ENCODE measurements at places on chromosomes 1 and 21.

- DNase-seq, result no peak
Observed at GRCh38 chr1:47809301-47810084, 187.7 kb downstream of the TRABD2B start.

- DNase-seq, result no peak
Observed at GRCh38 chr1:22860883-22861385, 111.7 kb downstream of the LACTBL1 start.

DNA sequence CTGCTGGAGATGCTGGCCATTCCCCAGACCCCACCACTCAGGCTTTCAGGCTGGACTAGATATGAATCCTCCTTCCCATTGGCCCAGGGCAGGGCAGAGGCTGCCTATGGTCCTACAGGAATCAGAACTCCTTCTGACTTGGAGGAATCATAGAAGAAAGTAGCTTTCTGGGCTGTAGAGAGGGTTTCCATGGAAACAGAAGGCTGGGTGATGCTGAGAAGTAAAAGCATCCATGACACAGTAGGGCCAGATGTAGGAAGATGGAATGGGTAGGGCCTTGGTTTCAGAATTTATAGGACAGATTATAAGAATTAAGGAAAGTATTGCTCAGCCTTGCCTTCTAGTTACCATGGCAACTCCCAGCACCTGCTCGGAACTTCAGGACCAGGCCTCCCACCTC lies 9.0 kb downstream of the NT5C1A start:
- DNase-seq, result no peak

- no peak for DNase-seq
Observed at GRCh38 chr1:20470194-20470593, 15.8 kb downstream of the CAMK2N1 start.

DNA sequence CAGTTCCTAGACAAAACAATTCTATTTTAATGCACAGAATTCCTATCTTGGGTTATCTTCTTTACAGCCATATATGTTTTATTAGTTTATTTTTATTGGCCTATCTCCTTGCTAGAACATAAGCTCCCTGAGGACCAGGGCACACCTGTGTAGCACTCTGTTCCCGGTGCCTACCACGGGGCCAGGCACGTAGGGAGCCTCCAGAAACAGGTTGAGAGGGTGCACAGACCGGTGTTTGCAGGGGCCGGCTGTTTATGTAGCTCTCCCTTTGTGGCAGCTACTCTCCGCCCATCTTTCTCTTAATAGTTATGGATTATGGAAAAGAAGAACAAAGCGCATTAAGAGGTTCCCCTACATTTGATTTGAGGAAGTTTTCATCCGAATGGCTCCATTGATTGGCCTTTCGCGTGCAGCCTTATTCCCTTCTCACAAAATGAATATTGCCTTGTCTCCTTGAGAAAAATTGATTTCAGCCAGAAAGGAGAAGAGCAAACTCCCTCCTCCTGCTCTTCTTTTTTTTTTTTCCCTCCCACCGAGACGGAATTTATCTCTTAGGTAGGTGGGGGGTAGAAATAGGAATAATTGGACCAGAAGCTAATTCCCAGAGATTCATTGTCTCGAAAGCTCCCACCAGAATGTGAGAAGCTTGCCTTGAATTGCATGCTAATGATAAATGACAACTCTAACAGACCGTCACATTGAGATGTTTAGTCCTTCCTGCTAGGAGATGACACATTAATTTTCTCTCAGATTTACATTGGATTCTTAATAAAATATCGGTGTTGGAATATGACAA lies 447.4 kb downstream of the CAMTA1 start:
- DNase-seq, result no peak

- no peak for DNase-seq
Observed at GRCh38 chr21:31470896-31471694, 127.0 kb upstream of the TIAM1 start.

DNA sequence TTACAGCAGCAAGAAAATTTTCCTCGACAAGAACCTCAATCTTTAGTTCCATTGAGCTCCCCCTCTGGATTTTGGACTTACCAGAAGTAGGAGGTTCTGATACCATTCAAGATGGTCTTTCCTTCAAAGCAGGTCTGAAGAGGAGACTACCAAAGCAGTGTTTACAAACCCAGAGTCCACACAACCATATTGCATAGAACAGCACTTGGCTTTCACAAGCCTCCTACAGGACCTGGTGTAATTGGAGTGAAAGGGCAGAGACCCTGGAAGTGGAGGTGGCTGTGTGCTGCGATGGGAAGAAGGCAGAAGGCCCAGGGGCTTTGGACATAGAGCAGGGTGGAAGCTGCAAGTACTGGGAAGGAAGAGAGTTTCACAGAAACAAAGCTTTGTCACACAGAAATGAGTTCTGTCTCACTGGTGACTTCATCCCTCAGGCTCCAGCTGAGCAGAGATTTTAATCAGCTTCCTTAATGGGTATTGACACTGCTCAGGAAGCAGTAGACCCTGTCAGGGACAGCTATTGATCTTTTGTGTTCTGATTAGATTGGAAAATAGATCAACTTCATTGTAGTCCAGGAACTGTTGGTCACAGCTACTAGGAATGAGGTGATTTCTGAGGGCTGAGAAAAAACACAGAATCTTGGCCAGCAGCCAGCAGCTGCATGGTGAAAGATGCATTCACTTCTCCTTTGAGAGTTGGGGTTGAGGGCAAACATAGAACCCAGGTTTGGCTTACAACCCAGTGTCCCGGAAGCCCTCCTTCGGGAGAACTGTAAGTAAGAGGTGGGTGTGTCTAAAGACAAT lies 124.0 kb downstream of the SYT2 start:
- DNase-seq, result no peak

DNA sequence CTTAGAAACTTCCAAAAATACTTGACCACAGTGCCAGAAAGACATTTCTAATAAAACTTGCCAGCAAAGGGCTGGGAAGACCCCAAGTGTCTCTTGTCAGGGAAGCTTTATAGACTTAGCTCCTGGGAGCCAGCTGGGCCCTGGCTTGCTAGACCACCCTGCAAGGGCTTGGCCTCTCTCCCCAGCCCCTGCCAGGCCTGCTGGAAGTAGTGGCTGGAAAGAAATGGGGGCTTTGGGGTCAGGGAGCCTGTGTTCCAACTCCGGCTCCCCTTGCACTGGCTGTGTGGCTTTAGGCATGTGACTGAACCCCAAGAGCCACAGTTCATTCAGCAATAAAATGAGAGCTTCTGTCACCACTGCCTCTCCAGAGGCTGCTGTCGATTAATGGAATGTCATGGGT lies 31.1 kb downstream of the H3-3A start:
- no peak for DNase-seq

DNA sequence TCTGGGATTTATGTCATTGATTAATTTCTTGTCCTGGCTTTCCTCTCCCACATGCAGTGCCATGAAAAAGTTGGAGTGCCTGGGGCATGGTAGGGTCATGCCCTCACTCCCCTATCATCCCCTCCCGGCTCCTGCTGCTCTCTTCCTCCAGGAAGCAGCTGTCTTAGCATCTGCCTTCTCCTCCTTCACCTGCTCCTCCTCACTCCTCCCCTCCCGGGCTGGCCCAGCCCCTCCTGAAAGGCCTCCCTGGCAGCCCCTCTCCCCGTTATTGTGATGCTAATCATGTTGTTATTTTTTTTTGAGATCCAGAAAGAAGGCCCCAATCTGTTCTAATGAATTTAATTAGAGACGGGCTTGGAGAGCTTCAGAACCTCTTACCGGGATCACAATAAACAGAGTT lies 36.3 kb upstream of the NFASC start:
- no peak for DNase-seq

DNA sequence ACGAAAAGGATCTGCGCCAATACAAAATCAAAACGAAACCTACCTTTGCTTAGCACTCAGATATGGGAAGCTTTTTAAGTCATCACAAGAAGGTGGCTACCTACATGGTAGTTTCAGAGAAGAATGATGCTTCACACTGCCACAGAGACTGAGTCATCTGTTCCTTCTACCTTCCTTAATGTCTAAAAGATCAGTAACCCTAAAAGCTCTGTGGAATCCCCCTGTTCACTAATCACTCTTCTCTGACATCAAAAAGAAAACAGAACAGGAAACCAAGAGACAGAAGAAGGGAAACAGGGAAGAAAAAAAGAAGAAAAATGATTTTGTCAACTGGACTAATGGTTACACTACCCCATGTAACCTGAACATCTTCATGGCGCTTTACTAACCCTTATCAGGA lies 177.2 kb downstream of the SMYD3 start:
- DNase-seq, result peak; percentile 14

DNA sequence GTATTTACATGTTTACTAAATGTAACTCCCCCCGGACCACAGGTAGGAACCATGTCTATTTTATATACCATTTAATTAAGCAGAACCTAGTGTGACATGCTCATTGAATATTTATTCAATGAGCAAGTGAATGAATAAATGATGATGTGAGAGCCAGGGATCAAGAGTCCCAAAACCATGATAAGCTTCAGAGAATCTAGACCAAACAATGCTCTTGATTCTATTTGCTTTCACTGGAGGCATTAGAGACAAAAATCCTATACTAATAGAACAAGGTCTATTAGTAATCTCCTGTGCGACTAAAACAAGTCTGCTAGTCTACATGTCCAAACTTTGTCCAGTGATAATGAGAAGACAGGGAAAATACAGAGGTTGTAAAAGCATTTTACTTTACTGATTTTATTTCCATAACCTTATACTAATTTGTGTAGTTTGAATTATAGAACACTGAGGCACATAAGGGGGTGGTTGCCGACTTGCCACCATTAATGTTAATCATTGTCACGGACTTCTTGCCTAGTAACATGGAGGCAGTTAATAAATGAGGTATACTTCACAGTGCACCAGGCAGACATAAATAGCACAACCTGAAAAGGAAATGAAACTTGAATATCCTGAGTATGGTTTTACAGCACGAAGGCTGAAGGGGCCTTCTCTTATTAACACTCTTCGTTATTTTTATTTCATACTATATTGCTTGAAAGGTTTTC lies 69.8 kb downstream of the TBX15 start:
- DNase-seq, result no peak

DNA sequence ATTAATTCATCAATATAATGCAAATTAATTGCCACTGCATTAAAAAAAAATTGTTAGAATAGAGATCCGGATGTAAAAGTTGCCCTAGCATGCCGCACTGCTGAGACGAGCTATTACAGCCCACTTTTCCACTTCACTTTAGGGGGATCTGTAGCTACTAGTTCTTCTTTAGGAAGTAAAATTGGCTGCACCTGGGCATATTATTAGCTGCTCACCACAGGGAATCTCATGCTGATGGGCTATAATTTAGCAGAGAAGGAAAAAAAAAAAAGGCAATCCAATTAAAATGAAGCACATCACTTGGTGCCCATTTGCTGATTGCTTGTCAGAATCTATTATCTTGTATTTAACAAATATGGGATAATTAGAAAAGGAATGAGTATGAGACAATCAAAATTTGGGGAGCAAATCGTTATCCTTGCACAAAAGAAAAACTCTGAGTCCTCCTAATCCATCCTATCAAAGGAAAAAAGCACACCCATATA lies 233.4 kb downstream of the DSCAM start:
- no peak for DNase-seq

DNA sequence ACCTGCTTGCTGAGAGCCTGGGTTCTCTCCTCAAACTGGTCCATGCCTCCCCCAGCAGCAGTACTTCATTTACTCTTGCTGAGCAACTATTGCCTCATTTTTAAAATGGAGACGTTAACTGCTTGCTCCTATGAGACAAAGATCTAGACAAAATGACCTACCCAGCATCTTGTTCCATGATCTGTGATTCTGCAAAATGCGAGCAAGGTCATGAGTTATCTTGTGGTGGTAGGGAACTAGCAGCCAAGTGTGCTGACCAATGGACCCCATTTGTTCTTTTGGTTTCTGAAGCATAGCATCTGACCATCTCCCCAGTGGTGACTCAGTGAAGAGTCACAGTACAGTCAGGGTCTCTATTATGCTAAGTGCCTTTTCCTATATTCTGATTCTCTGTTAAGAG lies 40.4 kb downstream of the TBX15 start:
- no peak for DNase-seq

DNA sequence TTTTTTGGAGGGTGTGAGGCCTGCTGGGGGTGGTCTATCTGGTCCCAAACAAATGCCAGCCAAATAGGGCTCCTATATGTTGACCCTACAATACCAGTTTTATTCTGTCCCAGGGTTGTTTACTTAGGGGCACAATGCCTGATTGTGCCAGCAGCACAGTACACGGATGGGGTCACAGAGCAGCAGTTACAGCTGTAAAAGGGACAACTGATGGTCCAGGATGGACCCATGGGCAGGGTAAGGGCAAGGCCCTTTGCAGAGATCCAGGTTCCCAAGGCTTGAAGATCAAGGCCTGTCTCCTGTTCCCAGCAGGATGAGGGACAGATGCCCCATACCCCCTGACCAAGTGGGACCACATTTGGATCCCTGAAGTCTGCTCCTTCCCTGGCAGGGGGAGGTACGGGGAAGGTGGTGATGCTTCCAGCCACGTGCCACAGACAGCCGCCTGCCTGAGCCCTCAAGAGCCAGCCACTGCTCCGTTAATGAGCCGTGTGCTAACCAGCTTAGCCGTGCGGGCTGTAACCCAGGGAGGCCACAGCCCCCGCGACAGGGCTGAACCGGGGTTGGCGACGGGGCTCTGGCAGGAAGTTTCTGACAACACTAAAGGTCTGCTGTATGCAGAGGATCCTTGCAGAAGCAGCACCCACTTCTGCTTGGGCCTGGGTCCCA lies 18.2 kb downstream of the SLC6A9 start:
- no peak for DNase-seq

GRCh38 chr21:14690886-14691285 lies 144.8 kb upstream of the SAMSN1 start:
- DNase-seq, result no peak

- no peak for DNase-seq
Observed at GRCh38 chr1:27145934-27146354, 9.0 kb downstream of the SLC9A1 start.

DNA sequence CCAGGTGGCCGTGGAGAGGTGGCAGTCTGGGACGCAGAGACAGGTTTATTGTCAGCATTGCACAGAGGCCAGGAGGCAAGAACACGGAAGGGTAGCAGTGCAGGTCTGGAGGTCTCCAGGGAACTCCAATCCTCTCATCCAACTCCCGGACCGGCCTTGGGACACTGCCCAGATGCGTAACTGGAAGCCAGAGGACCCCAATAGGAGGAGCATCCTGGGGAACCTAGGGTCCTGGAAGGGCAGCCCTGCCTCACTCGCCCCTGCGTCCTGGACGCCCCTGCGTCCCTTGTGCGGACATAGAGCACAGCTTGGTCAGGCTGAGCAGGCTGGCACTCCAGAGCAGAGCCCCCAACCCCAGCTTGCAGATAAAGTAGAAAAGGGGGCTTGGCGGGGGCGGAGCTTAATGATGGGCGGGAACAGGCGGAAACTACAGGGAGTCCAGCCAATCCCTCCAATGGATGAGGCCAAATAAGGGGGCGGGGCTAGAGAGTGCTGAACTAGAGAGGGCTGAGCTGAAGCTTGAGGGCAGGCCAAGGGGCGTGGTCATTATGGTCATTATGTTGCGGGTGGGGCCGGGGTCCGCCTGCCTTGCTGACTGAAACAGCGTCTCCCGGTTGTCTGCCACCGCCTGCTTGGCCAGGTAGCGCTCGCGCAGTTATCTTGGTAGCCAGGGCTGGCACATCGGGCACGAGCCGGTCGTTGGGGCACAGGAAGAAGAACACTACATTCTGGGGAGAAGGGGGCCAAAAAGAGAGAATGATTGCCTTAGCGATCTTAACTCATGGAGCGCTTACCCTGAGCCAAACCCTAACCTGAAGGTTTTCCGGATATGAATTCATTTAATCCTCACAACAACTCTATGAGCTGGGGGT lies 3.7 kb upstream of the ARHGEF19 start:
- peak; percentile 64 for DNase-seq

All from activated naive CD4-positive, alpha-beta T cell treated with Interleukin-2 at 50 U/mL for 16 hours (primary cell).